Hippocampal formation (tissue), 2 donors: ENCODE measurements at places on chromosomes 11 and 22.

- no peak for DNase-seq
These were observed 6.0 kb upstream of the RPL3 start for GRCh38 chr22:39325392-39325932.

- peak; percentile 64 for DNase-seq
These were observed at the start of gene PLAAT5 for GRCh38 chr11:63490551-63491239. Gene PLAAT5, minus strand, starts transcription at chr11:63491167. Its CDS starts 133 bp downstream, at chr11:63491034.

DNA sequence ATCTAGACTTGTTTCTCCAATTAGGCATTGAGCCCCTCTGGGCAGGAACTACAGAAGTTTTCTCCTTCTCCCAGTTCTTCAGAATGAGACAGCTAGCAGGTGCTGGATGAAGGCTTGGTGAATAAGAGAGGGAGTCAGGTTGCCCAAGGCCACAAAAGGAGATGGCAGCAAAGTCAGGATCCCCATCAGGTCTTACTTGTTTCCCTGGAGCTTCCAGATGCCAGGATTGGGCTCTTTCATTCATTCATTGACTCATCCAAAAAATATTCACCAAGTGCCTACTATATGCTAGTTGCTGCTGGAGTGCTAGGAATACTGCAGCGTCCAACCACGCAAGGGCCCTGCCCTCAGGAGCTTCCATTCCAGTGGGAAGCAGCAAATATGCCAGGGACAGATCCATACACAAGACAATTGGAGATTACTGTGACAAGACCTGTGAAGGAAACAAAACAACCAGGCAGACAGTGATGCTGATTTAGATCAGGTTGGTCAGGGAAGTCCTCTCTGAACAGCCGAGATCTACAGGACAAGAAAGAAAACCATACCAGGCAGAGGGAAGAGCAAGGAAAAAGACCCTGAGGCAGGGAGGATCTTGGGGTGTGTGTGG, 24.6 kb upstream of the LMO1 start:
- no peak for DNase-seq

GRCh38 chr22:43009444-43009843, 5.5 kb downstream of the PACSIN2 start:
- no peak for DNase-seq

DNA sequence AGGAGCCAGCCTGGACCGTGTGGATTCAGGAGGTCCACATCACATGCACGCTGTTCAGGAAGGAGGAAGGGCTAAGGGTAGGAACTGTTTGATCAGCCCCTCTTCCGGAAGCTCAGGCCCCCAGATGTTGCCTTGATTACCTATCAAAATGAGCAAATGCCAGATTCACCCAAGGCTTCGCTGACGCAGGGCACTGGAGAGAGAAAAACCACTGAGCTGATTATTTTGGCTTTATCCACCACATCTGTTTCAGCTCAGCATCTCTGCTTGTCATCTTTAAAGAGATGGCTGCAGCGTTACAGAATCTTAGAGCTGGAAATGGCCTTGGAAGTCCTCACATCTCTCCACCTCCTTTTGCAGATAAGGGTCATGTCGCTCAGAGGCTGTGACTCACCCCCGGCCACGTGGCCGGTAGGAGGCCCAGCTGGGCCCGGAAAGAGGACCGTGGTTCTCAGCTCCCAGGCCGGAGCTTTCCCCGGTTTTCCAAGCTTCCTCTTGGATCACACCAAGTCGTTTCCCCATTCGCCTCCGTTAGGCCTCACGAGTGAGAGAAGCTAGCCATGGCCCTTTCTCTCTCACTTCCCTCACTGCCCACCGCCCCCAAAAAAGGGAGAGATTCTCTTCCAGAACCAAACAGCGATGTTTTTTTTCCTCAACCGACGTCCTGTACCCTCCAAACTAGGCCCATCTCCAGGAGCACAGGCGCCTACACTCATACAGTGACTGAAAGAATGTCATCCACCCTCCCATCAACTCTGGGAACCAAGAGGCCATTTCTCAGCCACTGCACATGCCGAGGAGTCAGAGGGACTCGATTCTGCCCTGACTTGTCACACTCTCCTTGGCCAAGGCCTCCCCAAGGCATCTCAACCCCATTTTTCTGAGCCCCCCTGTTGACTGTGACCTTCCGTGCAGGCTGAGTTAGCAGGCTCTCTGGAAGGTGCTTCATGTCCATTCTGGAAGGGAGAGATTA, 37.6 kb downstream of the LIF start:
- DNase-seq, result no peak

DNA sequence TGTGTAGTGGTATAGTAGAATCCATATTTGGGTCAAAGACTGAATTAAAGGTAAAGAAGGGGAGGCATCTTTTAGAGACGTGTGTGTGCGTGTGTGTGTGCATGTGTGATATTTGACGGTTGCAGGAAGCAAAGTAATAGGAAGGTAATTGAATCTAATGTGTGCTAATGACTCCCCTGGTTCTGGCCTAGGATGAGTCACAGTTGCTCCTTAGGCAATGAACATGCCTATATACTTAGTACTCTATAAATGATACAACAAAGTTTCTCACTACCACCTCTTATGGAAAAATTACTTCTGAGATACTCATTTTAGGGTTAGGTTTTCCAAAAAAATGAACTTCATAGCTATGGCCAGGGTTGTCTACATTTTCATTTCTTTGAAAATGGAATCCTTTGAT, 409.6 kb downstream of the GUCY1A2 start:
- no peak for DNase-seq

DNA sequence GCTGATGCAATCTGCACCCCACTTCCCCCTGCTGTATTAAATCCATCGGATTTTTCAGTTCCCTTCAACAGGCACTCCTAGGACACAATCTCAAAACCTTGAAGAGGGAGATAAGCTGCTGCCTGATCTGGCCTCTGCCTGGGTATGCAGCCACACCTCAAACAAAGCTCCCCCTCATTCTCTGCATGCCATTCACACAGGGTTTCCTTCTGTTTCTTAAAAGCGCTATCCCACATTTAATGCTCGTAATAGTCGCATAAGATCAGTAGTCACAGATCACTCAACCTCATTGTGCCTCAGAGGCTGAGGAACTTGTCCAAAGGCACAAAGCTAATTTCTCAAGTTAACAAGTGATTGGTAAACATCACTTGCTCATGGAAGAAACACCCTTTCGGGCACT, 34.0 kb downstream of the UQCR10 start:
- DNase-seq, result no peak

DNA sequence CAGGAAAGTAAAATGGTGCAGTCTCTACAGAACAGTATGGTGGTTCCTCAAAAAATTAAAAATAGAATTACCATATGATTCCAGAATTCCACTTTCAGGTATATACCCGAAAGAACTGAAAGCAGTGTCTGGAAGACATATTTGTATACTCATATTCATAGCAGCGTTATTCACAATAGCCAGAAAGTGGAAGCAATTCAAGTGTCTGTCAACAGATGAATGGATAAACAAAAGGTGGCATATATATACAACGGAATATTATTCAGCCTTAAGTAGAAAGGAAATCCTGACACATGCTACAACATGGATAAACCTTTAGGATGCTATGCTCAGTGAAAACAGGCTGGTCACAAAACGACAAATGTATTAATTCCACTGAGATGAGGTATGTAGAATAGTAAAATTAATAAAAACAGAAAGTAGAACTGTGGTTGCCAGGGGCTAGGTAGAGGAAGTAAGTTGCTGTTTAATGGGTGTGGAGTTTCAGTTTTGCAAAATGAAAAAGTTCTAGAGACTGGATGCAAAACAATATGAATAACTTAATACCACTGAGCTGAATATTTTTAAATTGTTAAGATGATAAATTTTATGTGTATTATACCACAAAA, 14.5 kb downstream of the SAA1 start:
- no peak for DNase-seq
